Activated naive CD8-positive, alpha-beta T cell treated with anti-CD3 and anti-CD28 coated beads, Interleukin-2, amount 10 ng/mL, durations not matched to agents 7 days and 5 days (primary cell): ENCODE measurements at places on chromosomes 2 and 18. TPM values are rescaled to one million over a fixed set of nuclear protein-coding genes. Genes with fewer than 3 reads are reported as not detected.

- DNase-seq: no peak
- H3K36me3 ChIP-seq: peaks cover 20% of the 10 kb centered on the region
- peaks cover 8% of the 10 kb centered on the region for H3K4me1 ChIP-seq
- H3K27ac ChIP-seq: no peak overlapping the region
- peaks cover 11% of the 10 kb centered on the region for H3K27me3 ChIP-seq
Measured at GRCh38 chr2:218214116-218214515, 2.9 kb upstream of the ARPC2 start.

DNMT3A gene
- 84.7 TPM for total RNA-seq

PKP4 gene
- total RNA-seq: 37.8 TPM

CYBRD1 gene
- total RNA-seq: 1.1 TPM

- no peak overlapping the region for H3K27ac ChIP-seq
- H3K4me3 ChIP-seq: no peak overlapping the region
- H3K27me3 ChIP-seq: no peaks in the 10 kb centered on the region
- DNase-seq: no peak
Measured at GRCh38 chr2:209383212-209383611, 40.6 kb upstream of the MAP2 start.

EVX2 gene
- not detected for total RNA-seq

GRCh38 chr2:172829229-172829628 lies 93.6 kb downstream of the RAPGEF4 start:
- no peak for DNase-seq
- peaks cover 4% of the 10 kb centered on the region for H3K27me3 ChIP-seq
- H3K4me3 ChIP-seq: no peak overlapping the region

- DNase-seq: no peak
- no peak overlapping the region for H3K4me3 ChIP-seq
- no peaks in the 10 kb centered on the region for H3K4me1 ChIP-seq
- no peaks in the 10 kb centered on the region for H3K36me3 ChIP-seq
Measured at GRCh38 chr2:75168186-75168585, 31.1 kb downstream of the TACR1 start.

- no peaks in the 10 kb centered on the region for H3K36me3 ChIP-seq
- H3K4me1 ChIP-seq: no peaks in the 10 kb centered on the region
- H3K27ac ChIP-seq: no peak overlapping the region
- H3K27me3 ChIP-seq: no peaks in the 10 kb centered on the region
- no peak overlapping the region for H3K4me3 ChIP-seq
Measured at GRCh38 chr2:149422991-149423338, 92.6 kb downstream of the LYPD6 start.

BMP10 gene
- total RNA-seq: not detected

DNA sequence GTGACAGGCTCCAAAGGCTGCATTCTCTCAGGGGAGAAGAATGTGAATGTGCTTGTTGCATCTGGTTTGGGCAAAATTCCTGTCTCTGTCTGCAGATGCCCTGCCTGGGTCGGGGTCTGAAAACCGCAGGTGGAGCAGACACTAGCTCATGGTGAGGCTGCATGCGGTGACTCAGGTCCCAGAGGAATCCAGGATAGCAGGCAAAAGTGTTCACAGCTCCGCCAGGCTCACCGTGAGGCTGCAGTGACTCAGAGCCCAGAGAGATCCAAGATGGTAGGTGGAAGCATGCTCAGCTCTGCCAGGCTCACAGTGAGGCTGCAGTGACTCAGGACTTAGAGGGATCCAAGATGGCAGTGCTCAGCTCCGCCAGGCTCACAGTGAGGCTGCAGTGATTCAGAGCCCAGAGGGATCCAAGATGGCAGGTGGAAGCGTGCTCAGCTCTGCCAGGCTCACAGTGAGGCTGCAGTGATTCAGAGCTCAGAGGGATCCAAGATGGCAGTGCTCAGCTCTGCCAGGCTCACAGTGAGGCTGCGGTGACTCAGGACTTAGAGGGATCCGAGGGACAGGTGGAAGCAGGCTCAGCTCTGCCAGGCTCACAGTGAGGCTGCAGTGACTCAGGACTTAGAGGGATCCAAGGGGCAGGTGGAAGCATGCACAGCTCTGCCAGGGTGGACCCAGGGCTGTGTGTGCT lies 200.5 kb downstream of the ACKR3 start:
- H3K4me1 ChIP-seq: no peaks in the 10 kb centered on the region
- DNase-seq: no peak
- no peak overlapping the region for H3K4me3 ChIP-seq
- H3K36me3 ChIP-seq: no peaks in the 10 kb centered on the region
- peaks cover 3% of the 10 kb centered on the region for H3K27me3 ChIP-seq

GRCh38 chr2:126889071-126889470 lies 9.6 kb upstream of the TEX51 start:
- peaks cover 1% of the 10 kb centered on the region for H3K27me3 ChIP-seq
- no peak overlapping the region for H3K27ac ChIP-seq
- peaks cover 4% of the 10 kb centered on the region for H3K4me1 ChIP-seq
- H3K36me3 ChIP-seq: no peaks in the 10 kb centered on the region
- H3K4me3 ChIP-seq: no peak overlapping the region

DNA sequence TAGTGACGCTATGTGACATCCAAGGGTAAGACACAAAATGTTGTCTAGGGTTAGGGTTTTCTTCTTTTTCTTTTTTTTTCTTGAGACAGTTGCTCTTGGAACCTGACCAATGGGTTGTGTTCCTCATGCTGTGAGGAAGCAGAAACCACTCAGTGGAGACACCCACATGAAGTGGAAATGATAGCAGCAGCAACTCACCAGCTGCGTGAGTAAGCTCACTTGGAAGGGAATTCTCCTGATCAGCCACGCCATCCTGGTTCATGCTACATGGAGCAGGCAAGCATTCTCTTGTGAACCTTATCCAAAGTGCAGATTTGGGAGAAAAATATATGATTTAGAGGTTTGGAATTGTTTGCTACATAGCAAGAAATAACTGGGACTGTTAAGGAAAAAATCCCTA lies 863.7 kb downstream of the EPHA4 start:
- no peaks in the 10 kb centered on the region for H3K36me3 ChIP-seq
- H3K4me1 ChIP-seq: no peaks in the 10 kb centered on the region
- H3K27me3 ChIP-seq: no peaks in the 10 kb centered on the region
- H3K27ac ChIP-seq: no peak overlapping the region

GRCh38 chr2:189153619-189154018 lies 25.9 kb downstream of the COL5A2 start:
- H3K36me3 ChIP-seq: no peaks in the 10 kb centered on the region
- no peak overlapping the region for H3K4me3 ChIP-seq
- no peak overlapping the region for H3K27ac ChIP-seq
- H3K4me1 ChIP-seq: no peaks in the 10 kb centered on the region
- no peaks in the 10 kb centered on the region for H3K27me3 ChIP-seq

- no peaks in the 10 kb centered on the region for H3K27me3 ChIP-seq
- no peak for DNase-seq
- H3K36me3 ChIP-seq: no peaks in the 10 kb centered on the region
- H3K4me1 ChIP-seq: peaks cover 33% of the 10 kb centered on the region
- H3K27ac ChIP-seq: peak overlapping the region; percentile 93
Measured at GRCh38 chr2:85436836-85437487, 18.4 kb downstream of the SH2D6 start.

- no peaks in the 10 kb centered on the region for H3K27me3 ChIP-seq
- H3K4me1 ChIP-seq: no peaks in the 10 kb centered on the region
- no peak for DNase-seq
- no peak overlapping the region for H3K4me3 ChIP-seq
- H3K36me3 ChIP-seq: no peaks in the 10 kb centered on the region
Measured at GRCh38 chr18:4144201-4144600, 310.9 kb downstream of the DLGAP1 start.

LGALSL gene
- 0.19 TPM for total RNA-seq

GRCh38 chr2:68925295-68925896 lies 27.3 kb downstream of the GKN2 start:
- H3K27ac ChIP-seq: no peak overlapping the region
- no peak overlapping the region for H3K4me3 ChIP-seq
- DNase-seq: no peak
- peaks cover 12% of the 10 kb centered on the region for H3K27me3 ChIP-seq
- H3K36me3 ChIP-seq: no peaks in the 10 kb centered on the region
- H3K4me1 ChIP-seq: peaks cover 7% of the 10 kb centered on the region

GRCh38 chr2:78992451-78992806 lies 33.1 kb upstream of the REG3G start:
- H3K27me3 ChIP-seq: peaks cover 22% of the 10 kb centered on the region
- no peak for DNase-seq
- no peak overlapping the region for H3K4me3 ChIP-seq
- no peaks in the 10 kb centered on the region for H3K36me3 ChIP-seq

GRCh38 chr18:75548353-75548905 lies 120.9 kb upstream of the SMIM21 start:
- no peak overlapping the region for H3K27ac ChIP-seq
- DNase-seq: no peak
- H3K27me3 ChIP-seq: peaks cover 8% of the 10 kb centered on the region
- H3K4me3 ChIP-seq: no peak overlapping the region

LBX2 gene
- 1.2 TPM for total RNA-seq

DNA sequence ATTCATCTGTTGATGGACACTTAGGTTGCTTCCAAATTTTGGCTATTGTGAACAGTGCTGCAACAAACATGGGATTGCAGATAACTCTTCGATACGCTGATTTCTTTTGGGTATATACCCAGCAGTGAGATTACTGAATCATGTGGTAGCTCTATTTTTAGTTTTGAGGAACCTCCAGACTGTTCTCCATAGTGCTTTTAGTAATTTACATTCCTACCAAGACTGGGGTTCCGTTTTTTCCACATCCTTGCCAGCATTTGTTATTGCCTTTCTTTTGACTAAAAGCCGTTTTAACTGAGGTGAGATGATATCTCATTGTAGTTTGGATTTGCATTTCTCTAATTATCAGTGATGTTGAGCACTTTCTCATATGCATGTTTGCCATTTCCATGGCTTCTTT lies 200.3 kb downstream of the MBD5 start:
- H3K36me3 ChIP-seq: peaks cover 13% of the 10 kb centered on the region
- H3K27me3 ChIP-seq: no peaks in the 10 kb centered on the region
- no peaks in the 10 kb centered on the region for H3K4me1 ChIP-seq
- no peak overlapping the region for H3K27ac ChIP-seq
- H3K4me3 ChIP-seq: no peak overlapping the region

NEU2 gene
- not detected for total RNA-seq

CIB4 gene
- not detected for total RNA-seq

AMER3 gene
- not detected for total RNA-seq

- H3K36me3 ChIP-seq: peaks cover 2% of the 10 kb centered on the region
- H3K4me1 ChIP-seq: peaks cover 19% of the 10 kb centered on the region
Measured at GRCh38 chr2:16623031-16623430, 42.6 kb downstream of the CYRIA start.

GRCh38 chr2:16853088-16853487 lies 187.5 kb upstream of the CYRIA start:
- no peak overlapping the region for H3K4me3 ChIP-seq
- no peak overlapping the region for H3K27ac ChIP-seq
- no peak for DNase-seq
- no peaks in the 10 kb centered on the region for H3K36me3 ChIP-seq
- H3K4me1 ChIP-seq: no peaks in the 10 kb centered on the region

DNA sequence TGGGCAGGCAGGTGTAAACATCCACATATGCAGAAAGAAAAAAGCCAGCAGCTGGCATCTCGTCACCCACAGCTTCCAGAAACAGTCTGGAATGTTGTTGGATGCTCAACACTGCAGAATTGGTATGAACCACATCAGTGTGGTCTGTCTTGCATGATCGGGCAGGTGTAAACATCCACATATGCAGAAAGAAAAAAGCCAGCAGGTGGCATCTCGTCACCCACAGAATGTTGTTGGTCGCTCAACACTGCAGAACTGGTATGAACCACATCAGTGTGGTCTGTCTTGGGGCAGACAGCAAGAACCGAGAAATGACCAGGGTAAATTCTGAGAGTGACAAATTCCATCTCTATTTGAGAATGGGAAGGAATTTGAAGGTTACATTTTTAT lies 39.6 kb downstream of the DOCK10 start:
- peaks cover 62% of the 10 kb centered on the region for H3K4me1 ChIP-seq
- peak overlapping the region; percentile 83 for H3K27ac ChIP-seq
- DNase-seq: no peak
- H3K27me3 ChIP-seq: no peaks in the 10 kb centered on the region

GRCh38 chr2:205783872-205784499 lies 101.7 kb downstream of the NRP2 start:
- no peak overlapping the region for H3K27ac ChIP-seq
- no peaks in the 10 kb centered on the region for H3K36me3 ChIP-seq
- H3K4me1 ChIP-seq: peaks cover 8% of the 10 kb centered on the region
- DNase-seq: no peak
- peaks cover 15% of the 10 kb centered on the region for H3K27me3 ChIP-seq
- no peak overlapping the region for H3K4me3 ChIP-seq

DNA sequence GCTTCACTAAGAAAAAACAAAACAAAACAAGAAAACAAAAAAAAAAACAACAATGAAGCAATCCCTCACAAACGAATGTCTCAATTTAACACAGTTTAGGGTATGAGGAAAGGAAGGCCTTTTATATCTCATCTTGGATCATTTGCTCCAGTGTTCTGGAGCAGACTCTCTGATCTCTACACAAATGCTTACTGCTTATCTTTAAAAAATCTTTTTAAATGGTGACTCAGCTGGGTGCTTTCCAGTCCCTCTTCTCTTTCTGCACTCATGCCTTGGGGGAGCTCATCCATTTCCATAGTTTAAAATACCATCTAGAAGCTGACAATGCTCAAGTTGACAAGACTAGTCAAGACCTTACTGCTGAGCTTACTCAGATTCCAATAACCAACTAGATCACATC lies 56.2 kb downstream of the ETAA1 start:
- peaks cover 2% of the 10 kb centered on the region for H3K27me3 ChIP-seq
- H3K27ac ChIP-seq: no peak overlapping the region
- no peak for DNase-seq
- H3K4me1 ChIP-seq: no peaks in the 10 kb centered on the region
- no peak overlapping the region for H3K4me3 ChIP-seq

RGPD3 gene
- total RNA-seq: 0.14 TPM

DNA sequence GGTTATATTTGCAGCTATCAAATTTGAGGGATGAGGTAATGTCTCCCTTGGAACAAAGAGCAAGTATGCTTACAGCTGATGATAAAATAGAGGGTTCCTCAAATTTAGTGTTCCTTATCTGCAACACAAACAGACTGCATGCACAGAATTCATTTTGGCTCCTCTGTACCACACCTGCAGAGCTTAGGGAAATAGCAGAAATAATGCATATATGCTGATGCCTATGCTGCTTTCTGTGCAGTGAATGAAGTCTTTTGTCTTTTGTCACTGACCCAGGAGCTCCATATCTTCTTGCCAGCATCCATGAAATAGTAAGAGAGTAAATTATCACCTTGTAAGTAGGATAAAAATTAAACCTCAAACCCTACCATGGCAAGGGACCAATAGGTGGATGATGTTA lies 69.8 kb downstream of the NCKAP1 start:
- peaks cover 19% of the 10 kb centered on the region for H3K27me3 ChIP-seq
- H3K4me3 ChIP-seq: no peak overlapping the region
- peaks cover 9% of the 10 kb centered on the region for H3K36me3 ChIP-seq

ST6GAL2 gene
- total RNA-seq: not detected

GRCh38 chr2:207219081-207219630 lies 53.4 kb upstream of the KLF7 start:
- H3K4me1 ChIP-seq: peaks cover 5% of the 10 kb centered on the region
- no peak overlapping the region for H3K27ac ChIP-seq
- DNase-seq: no peak
- H3K27me3 ChIP-seq: peaks cover 9% of the 10 kb centered on the region

- DNase-seq: no peak
- no peaks in the 10 kb centered on the region for H3K27me3 ChIP-seq
- peak overlapping the region; percentile 68 for H3K27ac ChIP-seq
- peaks cover 92% of the 10 kb centered on the region for H3K36me3 ChIP-seq
- H3K4me1 ChIP-seq: peaks cover 72% of the 10 kb centered on the region
- peak overlapping the region; percentile 4 for H3K4me3 ChIP-seq
Measured at GRCh38 chr2:191001032-191001431, 12.9 kb downstream of the STAT1 start.

SMC6 gene
- total RNA-seq: 25.1 TPM
